GM20000 (cell line): ENCODE measurements at places on chromosomes 4 and X.
A peak's percentile ranks its signal among the peaks of the same experiment; 100 is the strongest.

DNA sequence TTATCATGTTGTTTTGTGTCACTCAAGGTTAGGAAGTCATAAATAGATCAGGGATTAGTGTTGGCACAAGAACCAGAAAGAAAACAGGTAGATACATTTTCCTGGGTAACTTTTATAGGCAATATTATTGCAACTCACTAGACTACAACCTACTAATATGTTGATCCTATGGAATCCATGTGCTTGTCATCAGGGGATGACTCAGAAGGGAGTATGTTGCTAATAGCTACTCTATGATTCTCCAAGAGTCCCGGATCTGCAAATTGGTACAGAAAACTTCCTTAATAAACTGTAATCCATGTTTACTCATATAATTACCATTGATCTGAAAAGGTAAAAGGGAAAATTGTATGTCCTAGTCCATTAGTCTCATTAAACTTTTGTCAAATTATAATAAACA lies 11.7 kb upstream of the GNRHR start:
- no peak for DNase-seq

DNA sequence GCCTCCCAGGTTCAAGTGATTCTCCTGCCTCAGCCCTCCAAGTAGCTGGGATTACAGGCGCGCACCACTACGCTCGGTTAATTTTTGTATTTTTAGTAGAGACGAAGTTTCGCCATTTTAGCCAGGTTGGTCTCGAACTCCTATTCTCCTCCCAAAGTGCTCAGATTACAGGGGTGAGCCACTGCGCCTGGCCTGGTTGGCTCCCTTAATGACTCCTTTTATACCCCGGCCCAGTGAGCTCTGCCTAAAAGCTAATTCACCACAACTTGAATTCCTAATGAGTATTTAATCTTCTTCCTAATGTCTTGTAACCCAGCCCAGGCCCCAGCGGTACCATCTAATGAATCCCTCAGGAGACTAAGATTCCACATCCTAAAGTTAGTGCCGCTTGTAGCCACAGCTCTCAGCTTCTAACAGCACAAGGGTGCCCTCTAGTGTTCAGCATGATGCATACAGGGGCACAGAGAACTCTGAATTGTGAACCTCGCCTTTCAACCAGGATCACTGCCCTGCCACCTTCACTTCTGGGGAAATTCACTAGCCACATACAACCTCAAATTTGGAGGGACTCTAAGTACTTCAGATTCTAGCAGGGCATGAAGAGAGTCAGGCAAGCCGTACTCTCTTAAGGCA lies 89.5 kb downstream of the OR13H1 start:
- DNase-seq, result peak; percentile 20

- DNase-seq, result no peak
Measured at GRCh38 chr4:52019936-52020657, at the start of gene LRRC66. Gene LRRC66 (minus strand): TSS chr4:52020363. CDS start chr4:52017613, 2,750 bp downstream.

- no peak for DNase-seq
Measured at GRCh38 chr4:185713272-185713671, 98.7 kb downstream of the SORBS2 start.

- no peak for DNase-seq
Measured at GRCh38 chr4:107468156-107468555, 251.9 kb downstream of the PAPSS1 start.

- no peak for DNase-seq
Measured at GRCh38 chr4:169147191-169147590, 123.6 kb downstream of the SH3RF1 start.

GRCh38 chr4:147735413-147736301 lies 3.8 kb downstream of the ARHGAP10 start:
- DNase-seq, result peak; percentile 60

DNA sequence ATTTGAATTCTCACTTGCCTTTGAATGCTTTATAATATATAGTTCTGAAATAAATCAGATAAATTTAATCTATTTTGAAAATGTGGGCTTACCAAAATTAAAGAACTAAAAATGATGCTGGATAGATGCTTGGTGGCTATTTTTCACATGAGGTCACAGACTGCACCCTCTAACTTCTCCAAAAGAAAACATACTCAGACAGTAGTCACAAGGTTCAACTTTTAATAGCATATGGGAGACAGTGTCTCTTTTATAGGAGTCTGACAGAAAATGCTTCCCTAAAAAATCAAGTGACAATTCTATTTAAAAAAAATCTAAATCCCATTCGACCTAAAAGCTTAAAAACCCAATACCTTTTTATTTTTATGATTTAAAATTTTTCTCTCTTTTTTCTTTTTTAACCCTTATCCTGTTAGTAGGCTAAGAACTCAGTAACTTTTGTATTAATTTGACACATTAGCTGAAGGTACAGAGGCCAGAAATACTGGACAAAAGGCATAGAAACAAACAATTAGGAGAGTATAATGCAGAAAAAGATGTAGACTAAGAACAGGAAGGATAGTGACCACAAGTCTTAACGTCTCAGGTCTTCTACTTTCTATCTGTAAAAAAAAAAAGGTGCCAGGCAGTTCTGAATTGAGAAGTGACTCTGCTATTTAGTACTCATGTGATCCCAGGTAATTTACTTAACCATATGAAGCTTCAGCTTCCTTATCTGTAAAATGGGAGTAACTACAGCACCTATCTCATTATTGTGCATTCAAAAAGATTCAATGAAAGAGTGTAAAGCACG lies 7.6 kb downstream of the TIGD4 start:
- DNase-seq, result peak; percentile 38

GRCh38 chr4:139694522-139695107 lies 29.0 kb downstream of the MGST2 start:
- DNase-seq, result no peak

DNA sequence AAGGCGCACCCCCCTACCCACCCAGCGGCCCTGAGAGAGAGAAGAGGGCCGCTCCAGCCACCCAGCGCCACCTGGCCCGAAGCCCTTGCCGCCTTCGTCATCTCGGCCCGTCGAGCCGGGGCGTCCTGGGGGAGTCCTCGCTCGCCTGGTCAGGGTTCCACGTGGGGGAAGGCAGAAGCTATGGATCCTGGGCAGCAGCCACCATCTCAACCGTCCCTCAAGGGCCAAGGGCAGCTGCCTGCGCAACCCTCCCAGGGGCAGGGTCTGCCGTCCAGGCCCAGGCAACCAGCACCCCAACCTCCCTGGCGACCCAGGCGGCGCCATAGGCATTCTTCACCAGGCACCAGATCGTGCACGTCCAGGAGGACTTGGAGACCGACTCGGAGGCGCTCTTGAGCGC lies 51.5 kb upstream of the IL13RA2 start:
- no peak for DNase-seq

GRCh38 chr4:180057891-180058671 lies 2185.1 kb upstream of the TENM3 start:
- DNase-seq, result peak; percentile 44

DNA sequence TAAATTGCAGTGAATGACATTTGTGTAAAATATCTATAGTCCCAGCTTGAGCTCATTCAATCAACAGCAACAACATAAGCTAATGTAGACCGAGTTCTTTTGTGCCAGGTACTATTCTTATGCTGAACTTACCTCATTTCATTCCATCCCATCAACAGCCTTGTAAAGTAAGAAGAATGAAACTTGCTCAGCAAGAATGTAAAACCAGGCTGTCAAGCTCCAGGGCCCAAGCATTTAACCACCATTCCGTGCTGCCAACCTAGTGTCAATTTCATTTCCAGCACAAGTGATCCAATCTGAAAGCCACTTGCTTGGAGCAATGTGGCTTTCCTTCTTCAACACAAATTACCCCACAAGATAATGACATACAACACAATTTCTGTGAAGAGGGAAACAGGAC lies 36.6 kb downstream of the RASSF6 start:
- no peak for DNase-seq

DNA sequence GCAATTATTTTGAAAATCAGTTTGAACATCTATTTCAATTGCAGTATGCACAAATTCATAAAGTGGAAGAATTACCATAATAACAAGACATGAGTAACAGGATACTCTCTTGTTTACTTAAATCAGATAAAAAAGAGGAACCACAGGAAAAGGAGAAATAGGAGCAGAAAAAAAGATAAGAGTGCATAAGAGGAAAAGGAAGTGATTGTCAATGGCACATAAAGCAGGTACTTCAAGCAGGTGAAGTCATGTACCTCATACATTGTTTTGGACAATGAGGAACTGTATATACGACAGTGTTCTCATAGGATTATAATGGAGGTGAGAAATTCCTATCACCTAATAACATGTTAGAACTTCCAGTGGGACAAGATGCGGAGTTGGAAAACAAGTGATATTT lies 334.5 kb upstream of the PCDH7 start:
- DNase-seq, result no peak

DNA sequence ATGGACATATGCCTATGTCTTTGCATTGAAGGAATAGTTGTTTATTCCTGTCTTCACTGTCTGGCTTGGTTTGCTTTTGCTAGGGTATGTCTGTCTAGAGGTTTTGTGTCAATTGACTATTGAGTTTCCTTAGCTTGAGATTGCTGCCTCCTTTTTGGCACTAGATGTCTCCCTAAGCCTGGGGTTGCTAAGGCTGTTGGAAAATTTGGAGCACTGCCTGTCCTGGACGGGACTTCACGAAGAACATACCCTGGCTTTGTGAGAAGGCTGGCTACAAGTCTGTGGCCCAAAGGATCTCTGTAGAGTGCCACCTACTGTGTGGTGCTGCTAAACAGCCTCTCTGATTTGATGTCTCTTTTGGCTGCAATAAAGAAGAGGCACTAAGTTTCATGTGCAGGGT lies 183.8 kb upstream of the NUDT10 start:
- no peak for DNase-seq
